ENCODE measurements at places on chromosomes 2 and 18.

GRCh38 chr18:32040936-32041335 lies 22.3 kb downstream of the RNF125 start:
- DNase-seq: no peak

GRCh38 chr2:1808981-1809422 lies 64.7 kb upstream of the PXDN start:
- no peak for DNase-seq

GRCh38 chr2:241865957-241866789 lies 3.4 kb upstream of the RTP5 start:
- no peak for DNase-seq

DNA sequence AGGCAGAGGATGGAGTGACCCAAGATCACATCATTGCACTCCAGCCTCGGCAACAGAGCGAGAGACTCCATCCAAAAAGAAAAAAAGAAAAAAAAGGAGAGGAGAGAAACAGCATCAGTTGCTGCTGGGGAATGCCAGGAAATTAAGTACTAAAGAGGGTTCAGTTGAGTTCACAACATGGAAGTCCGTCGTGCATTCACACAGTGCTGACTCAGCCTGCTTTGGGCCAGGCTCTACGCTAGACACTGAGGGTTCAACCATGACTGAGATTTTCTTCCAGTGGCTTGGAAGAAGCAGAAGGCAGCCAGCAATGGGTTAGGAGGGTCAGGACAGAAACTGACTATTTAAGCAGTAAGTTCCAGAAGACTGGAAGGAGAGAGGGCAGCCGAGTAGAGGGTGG lies 108.8 kb downstream of the FMNL2 start:
- no peak for DNase-seq

DNA sequence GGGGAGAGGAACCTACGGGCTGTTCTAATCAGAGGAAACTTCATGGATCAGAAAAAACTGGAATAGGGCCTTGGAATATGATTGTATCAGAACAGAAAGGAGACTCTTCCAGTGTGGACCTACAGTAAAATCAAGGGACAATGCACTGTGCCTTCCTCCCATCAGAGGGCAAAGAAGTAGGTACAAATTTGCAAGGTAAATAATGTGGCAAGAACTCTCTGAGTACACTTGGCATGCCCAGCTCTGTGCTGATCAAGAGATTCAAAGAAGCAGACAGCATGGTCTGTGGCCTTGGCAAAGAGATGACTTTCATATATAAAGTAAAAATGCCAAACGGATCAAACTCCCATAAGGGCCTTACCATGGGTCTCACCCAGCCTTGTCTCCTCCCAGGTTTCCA lies 242.6 kb upstream of the OSR1 start:
- DNase-seq: no peak

GRCh38 chr2:29195796-29196195 lies 80.6 kb downstream of the CLIP4 start:
- DNase-seq: no peak

- no peak for DNase-seq
Measured at GRCh38 chr2:11942178-11942569, 195.7 kb downstream of the LPIN1 start.
